ENCODE measurements at places on chromosomes 7 and 10.

- DNase-seq: no peak
Observed at GRCh38 chr7:45027774-45028114, 27.7 kb downstream of the CCM2 start.

- DNase-seq: no peak
Observed at GRCh38 chr10:100528921-100529474, 673 bp downstream of the NDUFB8 start.

DNA sequence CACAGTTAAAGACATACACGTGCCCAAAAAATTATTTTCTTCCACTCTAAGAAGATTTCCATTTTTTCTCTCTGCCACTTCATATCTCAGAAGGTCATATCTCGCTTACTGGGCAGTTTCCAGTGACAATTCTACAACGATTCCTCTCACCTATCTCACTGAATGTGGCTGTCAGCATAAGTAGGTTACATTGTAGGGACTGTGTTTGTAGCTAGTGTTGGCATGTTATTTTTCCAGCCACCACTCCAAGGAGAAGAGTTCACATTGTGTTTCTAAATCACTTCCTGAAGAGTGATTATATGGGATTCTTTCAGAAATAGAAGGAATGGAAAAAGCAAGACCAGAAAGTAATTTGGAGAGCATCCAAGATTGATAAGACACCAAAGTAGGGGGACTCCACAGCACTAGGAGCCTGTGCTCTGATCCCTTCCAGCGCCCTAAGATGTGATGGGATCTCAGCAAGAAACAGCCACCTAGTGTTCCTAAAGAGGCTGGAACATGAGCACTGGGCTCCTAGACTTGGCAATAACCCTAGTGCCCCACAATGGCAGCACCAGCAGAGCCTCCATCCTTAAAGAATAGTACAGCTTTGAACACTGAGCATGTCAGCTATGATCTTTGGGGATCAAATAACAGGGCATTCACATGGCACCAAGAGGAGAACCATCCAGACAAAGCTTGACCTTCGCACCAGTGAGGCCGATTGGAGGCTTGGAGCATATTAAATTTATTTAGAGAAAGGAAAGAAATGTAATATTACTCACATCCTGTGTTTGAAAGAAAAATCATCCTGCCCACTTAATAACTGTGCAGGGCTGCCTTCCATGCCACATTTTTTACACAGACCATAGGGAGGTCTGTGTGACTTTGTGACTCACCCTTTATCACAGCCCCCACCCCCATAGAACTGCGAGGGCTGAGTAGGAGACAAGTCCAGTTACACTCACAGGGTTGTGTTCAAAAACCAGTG is 51.8 kb downstream of the CAV1 start:
- no peak for DNase-seq

- no peak for DNase-seq
Observed at GRCh38 chr10:86992929-86993328, 24.6 kb downstream of the ADIRF start.

GRCh38 chr7:137652721-137653120 is 194.1 kb downstream of the DGKI start:
- no peak for DNase-seq

DNA sequence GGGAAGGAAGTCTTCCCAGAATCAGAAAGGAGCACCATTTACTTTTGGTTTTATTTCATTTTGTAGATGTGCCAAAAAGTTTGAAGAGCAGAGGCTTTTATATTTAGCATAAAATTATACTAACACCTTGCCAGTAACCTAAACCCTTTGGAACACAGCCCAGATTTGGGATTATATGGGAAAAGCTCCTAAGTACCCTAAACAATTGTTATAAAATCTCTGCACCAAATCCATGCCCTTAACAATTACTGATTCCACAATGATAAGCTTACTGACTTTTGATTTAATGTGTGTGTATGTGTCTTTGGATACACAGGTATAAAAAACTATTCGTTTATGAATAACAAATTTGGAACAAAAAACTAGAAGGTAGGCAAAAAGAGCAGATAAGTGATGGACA is 39.0 kb upstream of the TMEM229A start:
- DNase-seq: no peak

- DNase-seq: no peak
Observed at GRCh38 chr7:114628362-114628761, 213.7 kb downstream of the FOXP2 start.

GRCh38 chr10:122154545-122155366 is 116.3 kb upstream of the BTBD16 start:
- DNase-seq: peak; percentile 96

DNA sequence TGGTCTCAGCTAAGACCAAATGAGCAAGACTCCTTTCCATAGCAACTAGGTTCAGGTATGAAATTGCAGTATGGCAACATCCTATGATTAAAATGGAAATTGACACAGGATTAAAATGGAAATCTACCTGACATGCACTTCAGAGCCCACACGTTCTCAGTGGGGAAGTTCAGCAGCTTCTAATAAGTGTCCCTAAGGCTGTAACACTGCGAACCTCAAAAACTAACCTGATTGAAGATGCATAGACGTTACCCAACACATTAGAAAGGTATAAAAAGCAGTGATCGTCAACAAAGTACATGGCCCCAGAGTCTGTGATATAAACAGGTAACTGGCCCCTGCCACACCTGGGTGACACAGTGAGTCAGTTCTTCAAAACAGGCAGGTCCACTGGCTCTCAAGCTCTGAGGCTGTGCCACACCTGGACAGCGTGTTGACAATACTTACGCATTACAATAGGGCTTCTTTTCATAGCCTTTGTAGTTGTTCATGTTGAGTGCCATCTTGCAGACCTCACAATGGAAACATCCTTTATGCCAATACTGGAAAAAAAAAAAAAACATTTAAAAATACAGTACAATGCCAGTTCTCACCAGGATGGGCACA is 274.9 kb upstream of the NEBL start:
- no peak for DNase-seq

- DNase-seq: no peak
Observed at GRCh38 chr10:91434041-91434440, 23.9 kb downstream of the HECTD2 start.

DNA sequence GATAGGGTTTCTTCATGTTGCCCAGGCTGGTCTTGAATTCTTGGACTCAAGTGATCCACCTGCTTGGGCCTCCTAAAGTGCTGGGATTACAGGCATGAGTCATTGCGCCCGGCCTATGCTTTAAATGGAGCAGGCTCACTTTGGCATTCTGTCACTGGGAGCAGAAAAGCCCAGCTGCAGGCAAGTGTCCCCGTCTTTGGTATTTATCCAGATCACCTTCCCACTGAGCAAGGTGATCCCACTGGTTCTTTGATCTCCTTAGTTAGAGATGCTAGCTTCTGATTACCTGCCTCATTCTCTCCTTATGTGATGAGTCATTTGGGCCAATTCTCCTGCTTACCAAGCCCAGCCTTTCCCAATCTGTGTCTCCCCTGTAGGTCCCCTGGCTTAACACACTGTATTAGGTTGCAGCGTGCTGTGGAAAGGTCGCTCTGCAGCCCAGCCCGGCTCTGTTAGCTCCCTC is 39.3 kb downstream of the SPDYE5 start:
- no peak for DNase-seq

All from posterior cingulate gyrus (tissue), 11 donors.